BE2C (cell line): ENCODE measurements at places on chromosomes 4 and X.

DNA sequence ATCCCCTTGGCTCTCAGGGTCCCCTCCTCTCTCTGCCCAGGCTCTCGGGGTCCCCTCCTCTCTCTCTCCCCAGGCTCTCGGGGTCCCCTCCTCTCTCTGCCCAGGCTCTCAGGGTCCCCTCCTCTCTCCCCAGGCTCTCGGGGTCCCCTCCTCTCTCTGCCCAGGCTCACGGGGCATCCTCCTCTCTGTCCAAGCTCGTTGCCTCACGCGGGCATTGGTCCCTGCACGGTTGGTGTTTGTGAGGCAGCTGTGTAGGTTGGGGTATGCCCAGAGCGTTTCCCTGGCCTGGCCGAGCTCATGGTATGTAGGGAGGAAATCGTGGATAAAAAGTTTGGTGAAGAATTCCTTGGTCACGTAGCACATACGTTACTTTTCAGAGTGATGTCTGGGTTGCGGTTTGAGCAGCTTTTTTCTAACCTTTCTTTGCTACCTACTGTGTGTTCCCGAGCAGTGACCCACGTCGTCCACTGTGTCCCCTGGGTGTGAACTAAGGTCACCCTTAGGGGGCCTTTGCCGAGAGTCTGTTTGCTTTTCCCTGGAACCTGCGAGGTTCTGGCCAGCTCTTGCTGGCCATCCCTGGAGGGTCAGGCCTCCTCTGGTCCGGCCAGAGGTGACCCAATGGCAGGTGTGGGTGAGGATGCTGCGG, 36.6 kb downstream of the PCGF3 start:
- DNase-seq = no peak

GRCh38 chrX:136055651-136056221, 70.5 kb downstream of the SLC9A6 start:
- no peak for DNase-seq

- DNase-seq = no peak
Measured at GRCh38 chr4:14337892-14338584, 664.2 kb upstream of the CPEB2 start.

DNA sequence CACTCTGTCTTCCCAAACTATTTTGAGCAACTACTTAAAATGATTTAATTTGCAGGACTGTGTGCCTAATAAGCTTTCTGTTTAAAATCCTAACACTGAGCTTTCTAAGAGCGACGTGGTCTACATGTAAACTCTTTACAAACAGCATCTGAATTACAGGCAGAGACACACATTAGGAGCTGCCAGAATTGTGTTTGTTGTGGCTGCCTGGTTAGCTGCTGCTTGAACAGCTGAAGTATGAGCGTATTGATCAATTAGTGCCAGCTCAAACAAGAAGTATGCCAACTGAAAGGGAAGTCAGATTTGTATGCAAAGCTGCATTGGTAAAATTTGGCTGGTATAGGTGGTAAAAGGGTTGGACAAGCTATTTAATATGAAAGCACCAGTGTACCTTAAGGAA, 384.4 kb downstream of the PCDH7 start:
- no peak for DNase-seq

DNA sequence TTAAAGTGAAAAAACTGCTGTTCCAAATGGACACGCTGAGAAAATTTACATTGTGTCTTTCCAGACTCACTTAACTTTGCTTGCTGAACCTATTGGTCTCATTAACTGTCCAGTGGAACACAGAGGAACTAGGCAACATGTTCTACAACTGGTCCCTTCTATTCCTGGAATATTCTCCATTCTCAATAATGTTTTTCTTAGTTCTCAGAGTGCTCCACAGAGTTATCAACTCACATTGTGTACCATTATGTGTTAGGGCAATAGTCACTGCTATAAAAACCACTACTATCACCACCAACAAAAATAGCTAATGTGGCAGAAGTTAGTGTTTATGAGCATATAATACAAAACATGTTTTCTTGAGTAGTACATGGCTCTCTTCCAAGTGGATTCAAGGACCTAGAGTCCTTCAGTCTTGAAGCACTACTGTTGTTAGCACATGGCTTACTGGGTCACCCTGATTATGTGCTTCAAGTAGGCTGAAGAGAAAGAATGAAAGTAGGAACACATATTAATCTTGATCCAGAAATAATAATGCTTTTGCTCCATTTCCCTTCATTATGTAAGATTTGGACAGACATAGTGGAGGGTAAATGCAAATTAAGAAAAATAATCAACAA, 865.3 kb upstream of the HS3ST1 start:
- DNase-seq = no peak

DNA sequence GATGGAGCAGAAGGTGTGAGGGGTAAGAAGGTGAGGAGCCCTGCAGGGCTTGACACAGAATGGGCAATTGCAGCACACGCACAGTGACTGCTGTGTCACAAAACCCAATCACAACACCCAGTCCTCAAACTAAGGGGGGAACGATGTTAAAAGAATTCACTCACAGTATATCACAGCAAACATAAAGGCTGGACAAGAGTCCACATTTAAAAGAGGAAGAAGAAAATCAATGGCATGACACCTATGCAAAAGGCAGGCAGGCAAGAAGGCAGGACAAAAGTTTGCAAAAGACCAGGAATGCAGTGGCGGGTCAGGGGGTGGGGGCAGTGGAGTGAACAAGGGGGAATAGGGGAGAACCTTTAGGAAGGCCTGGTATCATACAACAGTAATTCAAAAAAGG, 77.7 kb downstream of the CDS1 start:
- DNase-seq = no peak

DNA sequence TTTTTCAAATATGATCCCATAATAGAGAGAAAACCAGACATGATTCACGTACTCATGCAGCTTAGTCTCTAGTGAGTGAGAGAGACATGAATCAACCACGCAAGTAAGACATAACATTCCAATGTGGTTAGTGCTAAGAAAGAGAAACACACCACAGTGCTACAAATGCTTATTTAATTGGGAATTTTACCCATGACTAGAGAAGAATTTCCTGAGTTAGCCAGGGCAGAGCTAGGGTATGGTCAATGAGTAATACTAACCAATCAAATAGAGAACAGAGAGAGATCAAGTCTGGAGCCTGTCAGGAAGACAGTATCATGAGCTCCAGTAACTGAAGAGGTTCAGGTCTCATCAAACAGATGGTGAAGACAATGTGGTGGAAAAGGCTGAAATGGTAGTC, 495.2 kb downstream of the PDGFC start:
- no peak for DNase-seq

- no peak for DNase-seq
Measured at GRCh38 chr4:95596676-95597075, 47.9 kb upstream of the UNC5C start.

- no peak for DNase-seq
Measured at GRCh38 chr4:143346206-143346605, 9.5 kb downstream of the GAB1 start.
